ENCODE measurements at places on chromosomes 5 and 9. TPM values are rescaled to one million over a fixed set of nuclear protein-coding genes. Genes with fewer than 3 reads are reported as not detected.

- peak; percentile 26 for DNase-seq
These were observed 19.8 kb upstream of the MRNIP start for GRCh38 chr5:179878222-179879002.

DNA sequence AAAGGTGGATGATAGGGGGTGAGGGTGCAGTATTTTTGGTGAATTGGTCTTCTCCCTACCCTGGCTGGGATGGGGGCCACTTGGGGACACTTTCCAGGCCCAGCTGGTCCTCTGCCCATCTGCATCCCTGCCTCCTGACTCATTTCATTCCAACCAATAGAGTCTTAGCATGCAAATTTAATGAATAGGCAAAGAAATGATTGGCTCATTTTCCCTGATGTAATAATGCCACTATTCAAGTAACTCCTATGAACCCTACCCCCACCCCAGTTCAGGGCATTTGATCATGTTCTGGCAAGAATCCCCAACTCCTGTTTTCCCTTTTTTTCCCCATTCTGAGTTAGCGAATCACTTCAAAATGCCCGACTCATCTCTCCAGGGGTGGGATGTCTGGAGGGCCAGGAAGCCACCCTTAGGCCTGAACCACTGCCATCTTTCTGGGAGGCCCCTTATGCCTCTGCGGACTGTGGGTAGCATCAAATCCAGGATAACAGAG, 56.7 kb downstream of the PCDH1 start:
- DNase-seq: peak; percentile 94

DNA sequence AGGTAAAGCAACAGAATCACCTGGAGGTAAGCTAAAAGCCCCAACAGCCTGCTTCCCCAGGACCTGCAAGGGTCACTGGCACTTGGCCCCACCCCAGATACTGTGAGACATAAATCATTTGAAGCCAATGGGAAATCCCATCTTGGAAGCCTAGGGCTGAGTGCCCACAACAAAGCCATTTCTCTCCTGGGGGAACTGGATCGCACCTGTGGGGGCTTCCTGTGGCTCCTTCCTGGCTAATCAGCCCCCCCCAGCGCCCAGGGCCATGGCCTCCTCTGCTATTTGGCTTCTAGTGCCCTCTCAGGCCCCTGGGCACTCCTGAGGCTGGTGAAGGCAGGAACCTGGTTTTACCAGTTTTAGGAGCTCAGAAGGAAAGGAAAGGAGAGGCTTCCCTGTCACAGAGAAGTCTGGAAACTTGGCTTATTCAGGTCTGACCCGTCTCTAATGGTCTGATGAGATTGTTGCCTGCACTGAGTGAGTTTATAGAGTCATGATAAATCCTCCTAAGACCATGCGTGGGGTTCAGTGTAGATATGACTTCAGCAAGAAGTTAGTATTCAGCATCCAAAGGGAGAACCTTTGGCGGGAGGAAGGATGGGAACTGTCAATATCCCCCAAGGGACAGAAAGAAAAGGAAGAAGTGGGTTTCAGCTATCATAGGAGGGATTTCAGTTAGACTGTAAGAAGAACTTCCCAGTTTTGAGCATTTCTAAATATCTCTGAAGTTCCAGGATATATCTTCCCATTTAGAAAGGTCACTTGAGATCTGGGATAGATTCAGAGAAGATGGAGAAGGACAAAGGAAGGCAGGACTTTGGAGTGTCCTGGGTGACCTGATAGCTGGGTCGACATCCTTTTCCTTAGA, 1.2 kb downstream of the KCNMB1 start:
- DNase-seq: no peak

GRCh38 chr9:114214686-114215414, 59.5 kb downstream of the COL27A1 start:
- DNase-seq: no peak

Gene FANCC
- 5.0 TPM for total RNA-seq

- no peak for DNase-seq
These were observed 14.8 kb downstream of the GADD45G start for GRCh38 chr9:89619424-89620138.

DNA sequence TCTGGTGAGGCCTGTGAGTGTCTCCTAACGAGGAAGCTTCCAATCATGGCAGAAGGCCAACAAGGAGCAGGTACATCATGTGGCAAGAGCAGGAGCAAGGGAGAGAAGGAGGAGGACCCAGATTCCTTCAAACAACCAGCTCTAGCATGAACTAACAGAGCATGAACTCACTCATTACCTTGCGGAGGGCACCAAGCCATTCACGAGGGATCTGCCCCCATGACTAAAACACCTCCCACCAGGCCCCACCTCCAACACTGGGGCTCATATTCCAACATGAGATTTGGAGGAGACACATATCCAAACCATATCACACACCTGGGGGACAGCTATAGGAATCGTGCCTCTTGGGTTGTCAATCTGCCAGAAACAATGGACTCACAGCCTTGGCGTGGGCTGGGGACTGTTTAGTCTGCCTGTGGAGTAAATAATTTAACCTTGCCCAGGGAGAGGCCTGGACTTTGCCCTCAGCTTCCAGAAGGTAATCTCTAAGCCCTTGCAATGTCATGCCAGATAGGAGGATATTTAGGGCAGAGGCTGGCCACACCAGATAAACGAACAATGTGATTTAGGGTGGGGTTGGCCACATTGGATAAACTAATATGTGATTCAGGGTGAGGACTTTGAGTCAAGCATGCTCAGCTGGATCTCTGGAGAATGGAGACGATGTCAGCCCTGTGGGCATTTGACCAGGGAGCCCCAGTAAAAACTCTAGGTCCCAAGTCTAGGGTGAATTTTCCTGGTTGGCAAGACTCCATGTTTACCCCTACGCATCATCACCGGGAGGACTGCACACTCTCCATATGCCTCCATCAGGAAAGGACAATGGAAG, 13.6 kb upstream of the VDAC1 start:
- peak; percentile 50 for DNase-seq
